Substantia nigra (tissue), 51 donors: ENCODE measurements at places on chromosomes 6 and 20.
A peak's percentile ranks its signal among the peaks of the same experiment; 100 is the strongest.

DNA sequence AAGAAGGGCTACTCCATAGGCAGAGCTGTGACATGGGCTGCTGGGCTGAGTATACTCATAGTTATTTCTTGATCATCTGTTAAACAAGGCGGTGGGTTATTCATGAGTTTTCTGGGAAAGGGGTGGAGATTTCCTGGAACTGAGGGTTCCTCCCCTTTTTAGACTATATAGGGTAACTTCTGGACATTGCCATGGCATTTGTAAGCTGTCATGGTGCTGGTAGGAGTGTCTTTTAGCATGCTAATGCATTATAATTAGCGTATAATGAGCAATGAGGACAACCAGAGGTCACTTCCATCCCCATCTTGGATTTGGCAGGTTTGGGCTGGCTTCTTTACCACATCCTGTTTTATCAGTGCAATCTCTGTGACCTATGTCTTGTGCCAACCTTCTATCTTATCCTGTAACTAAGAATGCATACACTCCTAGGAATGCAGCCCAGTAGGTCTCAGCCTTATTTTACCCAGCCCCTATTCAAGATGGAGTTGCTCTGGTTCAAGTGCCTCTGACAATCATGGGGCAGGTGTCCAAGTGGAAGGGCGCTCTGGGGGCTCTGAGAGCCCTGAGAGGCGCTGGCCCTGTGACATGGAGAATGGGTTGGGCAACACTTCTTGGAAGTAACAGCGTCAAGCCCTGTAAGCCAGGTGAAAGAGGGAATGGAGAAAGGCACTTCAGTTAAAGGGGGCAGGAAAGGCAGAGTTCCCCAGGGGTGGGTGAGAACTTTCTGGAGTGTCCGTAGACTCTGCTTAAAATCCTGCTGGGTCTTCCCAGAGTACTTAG, 354.2 kb upstream of the SULF2 start:
- DNase-seq, result no peak

DNA sequence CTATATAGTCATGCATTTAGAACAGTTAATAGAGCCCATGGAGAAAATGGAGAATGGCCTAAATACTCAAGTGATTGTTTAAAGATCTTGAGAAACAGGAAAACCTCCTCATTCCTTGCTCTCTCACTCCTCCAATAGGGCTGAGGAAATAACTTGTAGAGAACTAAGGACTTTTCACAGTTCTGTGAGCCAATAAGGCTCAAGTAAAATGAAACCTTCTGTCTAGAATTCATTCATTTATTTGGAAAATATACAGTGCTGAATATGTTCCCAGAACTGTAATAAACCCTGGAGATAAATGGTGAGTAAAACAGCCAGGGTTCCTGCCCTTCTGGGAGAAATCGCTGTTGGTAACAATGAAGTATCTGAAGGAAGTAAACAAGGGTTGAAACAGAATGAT, 35.3 kb downstream of the ELOVL2 start:
- no peak for DNase-seq

- DNase-seq, result peak; percentile 8
Measured at GRCh38 chr6:43368259-43369160, 937 bp downstream of the ZNF318 start.

DNA sequence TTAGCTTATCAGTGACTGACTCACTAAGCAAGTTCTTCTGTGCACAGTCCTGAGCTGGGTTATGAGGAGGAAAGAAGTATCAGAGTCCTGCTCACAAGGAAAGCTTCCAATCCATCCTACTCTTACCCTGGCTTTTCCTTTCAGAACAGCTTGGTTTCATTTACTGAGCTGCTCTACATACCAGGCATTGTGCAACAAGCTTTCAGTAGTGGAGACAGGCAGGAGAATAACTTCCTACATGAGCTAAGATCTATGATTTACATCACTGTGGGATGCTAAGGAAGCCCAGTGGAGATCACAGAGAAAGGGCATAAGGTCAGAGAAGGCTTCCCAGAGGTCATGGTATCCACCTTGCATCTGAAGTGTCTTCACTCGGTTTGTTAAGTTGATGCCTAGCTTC, 144.5 kb downstream of the MAP3K7 start:
- DNase-seq, result no peak

DNA sequence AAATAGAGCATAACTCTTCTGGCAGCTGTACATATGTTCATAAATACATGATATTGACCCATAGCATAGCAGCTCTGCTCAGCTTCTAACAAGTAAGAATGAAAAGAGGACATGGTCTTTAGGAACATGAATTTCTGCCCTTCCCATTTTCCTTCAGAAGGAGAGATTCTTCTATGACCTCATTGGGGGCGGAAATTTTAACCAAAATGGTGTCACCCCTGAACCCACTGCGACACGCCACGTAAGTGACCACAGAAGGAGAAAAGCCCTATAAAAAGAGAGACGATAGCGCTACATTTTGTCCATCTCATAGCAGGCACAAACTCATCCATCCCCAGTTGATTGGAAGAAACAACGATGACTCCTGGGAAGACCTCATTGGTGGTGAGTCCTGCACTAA, at the start of gene IL17A:
IL17A (plus strand) TSS at position 301 of the 400 bp plus-strand sequence; CDS start at position 358, 57 bp downstream.
- no peak for DNase-seq

GRCh38 chr6:3228046-3228671, 706 bp upstream of the TUBB2B start:
- no peak for DNase-seq

- DNase-seq, result no peak
Measured at GRCh38 chr20:21430020-21430419, 32.7 kb upstream of the NKX2-4 start.

GRCh38 chr6:113147544-113147943, 709.6 kb upstream of the MARCKS start:
- no peak for DNase-seq

- no peak for DNase-seq
Measured at GRCh38 chr6:127207591-127208120, 59.0 kb upstream of the RNF146 start.

- DNase-seq, result no peak
Measured at GRCh38 chr20:43969501-43970182, 55.0 kb downstream of the TOX2 start.

DNA sequence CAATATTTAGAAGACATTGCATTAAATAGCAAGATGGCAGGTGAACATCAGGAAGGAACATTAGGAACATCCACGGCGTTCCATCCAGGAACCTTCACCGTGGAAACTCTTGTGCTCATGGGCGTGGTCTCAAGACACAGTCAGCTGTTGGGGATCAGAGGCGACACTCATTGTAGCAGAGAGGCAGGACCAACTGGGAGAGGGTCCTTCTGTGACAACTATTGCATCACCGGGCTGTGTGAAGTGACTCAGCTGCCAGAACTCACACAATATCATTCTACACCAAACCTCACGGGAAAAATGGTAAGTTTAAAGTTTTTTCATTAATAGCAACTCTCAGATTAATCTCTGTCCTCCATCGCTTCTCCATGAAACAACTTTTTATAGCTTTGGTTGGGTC, 334.8 kb upstream of the SULF2 start:
- DNase-seq, result no peak

DNA sequence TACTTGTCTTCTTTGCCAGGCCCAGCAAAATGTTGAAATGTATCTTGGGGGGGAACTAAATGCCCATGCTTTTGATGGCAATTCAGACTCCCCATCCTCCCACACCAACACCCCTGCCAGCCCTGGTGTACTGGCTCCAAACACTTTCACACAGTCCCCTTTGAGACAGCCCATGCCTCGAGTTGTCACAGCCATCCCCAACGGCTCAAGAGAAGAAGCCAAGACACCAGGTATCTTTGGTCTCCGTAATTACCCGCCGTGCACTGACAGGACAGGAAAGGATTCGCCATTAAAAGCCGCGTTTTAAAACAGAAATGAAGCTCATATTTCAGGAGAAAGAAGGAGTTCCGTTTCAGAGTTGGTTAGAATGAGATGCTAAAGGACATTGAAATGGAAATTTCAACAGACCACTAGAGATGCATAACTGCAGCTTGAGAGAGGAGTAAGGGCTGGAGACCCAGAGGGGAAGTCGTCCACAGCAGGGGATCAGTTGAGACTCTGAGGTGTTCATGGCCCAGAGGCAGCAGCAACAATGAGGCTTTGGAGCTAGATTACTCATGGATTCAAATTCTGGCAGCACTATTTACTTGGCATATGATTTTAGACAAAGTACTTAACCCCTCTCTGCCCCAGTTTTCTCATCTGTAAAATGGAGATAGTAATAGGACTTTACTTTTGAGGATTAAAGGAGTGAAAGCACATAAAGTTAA, 63.5 kb upstream of the ADGRF1 start:
- no peak for DNase-seq

GRCh38 chr6:34145161-34146020, 496 bp downstream of the GRM4 start:
- DNase-seq, result no peak

DNA sequence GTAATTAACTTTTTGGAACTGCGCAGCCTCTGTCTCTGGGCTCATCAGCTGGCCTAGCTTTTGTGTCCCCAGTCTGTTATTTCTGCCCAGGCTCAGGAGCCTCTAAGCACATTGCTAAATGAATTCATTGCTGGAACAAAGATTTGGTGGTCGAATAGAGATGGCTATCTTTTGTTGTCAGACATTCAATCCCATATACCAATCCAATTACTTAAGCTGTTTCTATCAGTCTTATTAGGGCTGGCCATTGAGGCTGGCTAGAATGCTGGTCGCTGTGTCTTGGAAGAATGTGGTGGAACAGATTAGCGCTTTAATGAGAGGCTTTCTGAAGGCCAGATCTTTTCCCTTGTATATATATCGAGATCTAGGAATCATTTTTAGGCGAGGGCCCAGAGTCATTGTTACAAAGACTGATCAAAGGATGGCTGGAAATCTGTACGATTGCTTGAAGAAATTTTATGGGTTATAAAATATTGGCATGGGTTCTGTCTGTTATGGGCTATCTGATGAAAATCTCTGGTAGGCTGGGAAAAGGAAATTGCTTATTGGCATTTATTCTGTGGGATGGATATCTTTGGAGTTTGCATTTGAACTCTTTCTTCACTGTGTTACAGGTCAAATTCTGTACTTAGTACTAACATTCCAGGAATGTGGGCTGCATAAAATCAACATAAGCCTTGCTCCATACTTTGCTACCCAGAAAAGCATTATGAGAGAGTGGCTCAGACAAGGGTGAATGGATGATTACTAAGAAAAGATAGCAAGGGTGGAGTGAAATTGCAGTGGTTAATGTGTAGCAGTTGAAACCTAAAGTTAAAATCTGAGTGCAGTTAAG, 34.8 kb upstream of the JAG1 start:
- DNase-seq, result no peak

DNA sequence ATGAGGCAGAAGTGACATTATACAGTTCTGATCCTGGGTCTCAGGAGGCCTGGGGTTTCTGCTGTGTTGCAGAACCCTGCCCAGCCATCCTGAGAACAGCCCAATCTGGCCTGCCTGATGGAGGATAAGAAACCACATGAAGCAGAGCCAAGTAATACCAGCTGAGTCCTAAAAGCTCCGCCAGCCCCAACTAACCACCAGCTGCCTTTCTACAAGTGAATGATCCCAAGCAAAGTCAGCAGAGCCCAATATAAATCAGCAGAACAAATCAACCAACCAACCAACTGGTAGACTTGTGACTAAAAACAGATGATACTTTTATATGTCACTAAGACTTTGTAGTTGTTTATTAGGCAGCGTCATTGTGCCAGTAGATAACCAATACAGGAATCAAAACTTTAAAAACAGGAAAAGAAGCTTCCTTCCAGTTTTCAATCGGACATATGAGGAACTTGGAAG, 52.1 kb downstream of the SNX5 start:
- DNase-seq, result no peak

DNA sequence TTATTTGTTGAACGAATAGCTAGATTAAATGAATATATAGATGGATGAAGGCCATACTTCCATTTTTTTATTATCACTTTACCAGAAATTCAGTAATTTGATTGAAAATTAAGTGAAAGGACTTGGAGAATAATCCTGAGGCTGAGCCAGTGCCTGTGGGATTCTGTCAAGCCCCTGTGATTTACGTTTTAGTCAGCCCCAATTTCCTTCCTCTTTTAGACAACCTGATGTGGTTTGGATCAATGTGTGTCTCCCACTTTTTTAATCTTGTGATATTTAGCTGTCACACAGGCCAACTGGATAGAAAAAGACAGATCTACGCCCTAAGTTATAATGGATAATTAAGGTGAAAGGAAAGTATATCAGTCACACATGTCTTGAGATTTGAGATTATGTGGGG, 188.8 kb downstream of the EDN1 start:
- no peak for DNase-seq

- DNase-seq, result no peak
Measured at GRCh38 chr6:135527116-135527959, 29.8 kb upstream of the AHI1 start.

GRCh38 chr6:32214126-32214525, 9.7 kb downstream of the NOTCH4 start:
- no peak for DNase-seq

GRCh38 chr6:142420802-142421201, 119.0 kb downstream of the ADGRG6 start:
- DNase-seq, result no peak

GRCh38 chr20:59636766-59637370, 32.5 kb downstream of the PHACTR3 start:
- no peak for DNase-seq

DNA sequence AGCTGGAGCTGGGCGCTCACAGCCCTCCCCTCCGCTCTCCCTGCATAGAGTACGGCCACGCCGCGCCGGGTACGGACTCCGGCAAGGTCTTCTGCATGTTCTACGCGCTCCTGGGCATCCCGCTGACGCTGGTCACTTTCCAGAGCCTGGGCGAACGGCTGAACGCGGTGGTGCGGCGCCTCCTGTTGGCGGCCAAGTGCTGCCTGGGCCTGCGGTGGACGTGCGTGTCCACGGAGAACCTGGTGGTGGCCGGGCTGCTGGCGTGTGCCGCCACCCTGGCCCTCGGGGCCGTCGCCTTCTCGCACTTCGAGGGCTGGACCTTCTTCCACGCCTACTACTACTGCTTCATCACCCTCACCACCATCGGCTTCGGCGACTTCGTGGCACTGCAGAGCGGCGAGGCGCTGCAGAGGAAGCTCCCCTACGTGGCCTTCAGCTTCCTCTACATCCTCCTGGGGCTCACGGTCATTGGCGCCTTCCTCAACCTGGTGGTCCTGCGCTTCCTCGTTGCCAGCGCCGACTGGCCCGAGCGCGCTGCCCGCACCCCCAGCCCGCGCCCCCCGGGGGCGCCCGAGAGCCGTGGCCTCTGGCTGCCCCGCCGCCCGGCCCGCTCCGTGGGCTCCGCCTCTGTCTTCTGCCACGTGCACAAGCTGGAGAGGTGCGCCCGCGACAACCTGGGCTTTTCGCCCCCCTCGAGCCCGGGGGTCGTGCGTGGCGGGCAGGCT, 4.6 kb downstream of the KCNK15 start:
- no peak for DNase-seq

- DNase-seq, result no peak
Measured at GRCh38 chr20:31840906-31841816, 4.2 kb downstream of the FOXS1 start.

DNA sequence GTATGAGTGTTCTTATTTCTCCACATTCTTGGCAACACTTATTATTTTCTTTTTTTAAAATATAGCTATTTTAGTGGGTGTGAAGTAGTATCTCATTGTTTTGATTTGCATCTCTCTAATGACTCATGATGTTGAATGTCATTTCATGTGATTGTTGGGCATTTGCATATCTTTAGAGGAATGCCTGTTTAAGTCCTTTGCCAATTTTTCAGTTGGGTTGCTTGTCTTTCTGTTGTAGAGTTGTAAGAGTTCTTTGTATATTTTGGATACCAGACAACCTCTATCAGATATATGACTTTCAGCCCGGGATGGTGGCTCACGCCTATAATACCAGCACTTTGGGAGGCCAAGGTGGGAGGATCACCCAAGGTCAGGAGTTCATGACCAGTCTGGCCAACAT, 5.1 kb upstream of the POPDC3 start:
- no peak for DNase-seq

GRCh38 chr6:3201388-3201787, 26.1 kb downstream of the TUBB2B start:
- no peak for DNase-seq
